Astrocyte of the hippocampus (primary cell): ENCODE measurements at places on chromosomes 1 and 21.
A peak's percentile ranks its signal among the peaks of the same experiment; 100 is the strongest.

DNA sequence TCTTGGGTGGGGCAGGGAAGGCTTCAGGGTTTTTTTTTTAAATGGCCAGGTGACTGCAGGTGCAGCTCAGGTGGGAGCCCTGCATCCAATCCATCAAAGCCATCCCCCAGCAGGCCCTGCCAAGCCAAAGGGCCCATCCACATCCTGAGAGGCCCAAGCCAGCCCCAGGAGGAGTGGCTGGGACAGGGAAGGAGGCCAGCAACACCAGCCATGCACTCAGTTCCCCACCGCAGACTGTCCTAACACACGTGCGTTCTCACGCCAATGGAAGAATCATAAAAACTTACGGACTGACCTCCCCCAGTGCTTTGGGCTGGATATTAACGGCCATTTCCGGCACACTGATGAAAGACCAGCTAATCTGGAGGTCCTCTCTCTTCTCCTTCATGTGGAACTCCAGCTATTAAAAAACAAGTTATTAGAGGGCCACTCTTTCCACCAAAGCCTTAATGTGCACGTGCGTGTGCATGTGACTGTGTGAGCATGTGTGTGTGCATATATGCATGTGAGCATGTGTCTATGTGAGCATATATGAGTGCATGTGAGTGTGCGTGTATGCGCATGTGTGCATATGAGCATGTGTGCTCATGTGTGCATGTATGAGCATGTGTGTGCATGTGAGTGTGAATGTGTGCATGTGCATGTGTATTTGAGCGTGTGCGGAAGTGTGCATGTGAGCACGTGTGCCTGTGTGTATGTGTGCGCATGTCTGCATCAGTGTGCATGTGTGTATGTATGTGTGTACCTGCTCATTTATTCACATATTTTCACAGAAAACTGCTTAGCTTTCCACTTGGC, 35.1 kb downstream of the C2CD2 start:
- DNase-seq, result no peak

DNA sequence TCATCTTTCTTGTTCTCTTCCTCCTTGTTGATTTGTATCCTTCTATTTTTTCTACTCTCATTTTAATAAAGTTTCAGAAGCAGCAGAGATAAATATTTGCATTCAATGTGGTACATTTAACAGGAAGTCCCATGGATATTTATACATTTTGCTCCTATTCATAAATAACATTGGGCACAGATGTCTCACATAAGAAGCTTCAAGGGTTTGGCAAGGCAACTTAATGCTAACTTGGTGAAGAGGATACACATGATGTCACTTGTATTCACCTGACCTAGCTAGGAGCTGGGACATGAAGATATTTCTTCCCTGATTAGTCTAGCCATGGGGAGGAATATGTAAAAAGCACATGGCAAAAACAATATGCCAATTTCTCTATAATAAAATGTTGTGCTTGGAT, 65.1 kb upstream of the DUSP10 start:
- no peak for DNase-seq

DNA sequence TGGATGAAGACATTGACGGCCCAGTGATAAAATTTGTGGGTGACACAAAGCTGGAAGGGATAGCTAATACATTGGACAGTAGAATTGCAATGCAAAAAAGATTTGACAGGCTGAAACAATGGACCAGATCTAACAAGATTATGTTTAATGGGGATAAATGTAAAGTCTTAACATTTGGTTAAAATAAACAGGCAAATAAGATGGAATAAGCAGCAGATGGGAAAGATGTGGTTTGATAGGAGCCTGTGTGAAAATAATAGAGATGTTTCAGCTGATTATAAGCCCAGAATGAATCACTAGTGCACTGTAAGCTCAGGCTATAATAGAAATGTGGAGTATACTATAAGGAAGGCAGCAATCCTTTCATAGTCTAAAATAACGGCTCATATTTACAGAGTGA, 66.2 kb upstream of the NHLH2 start:
- DNase-seq, result no peak

DNA sequence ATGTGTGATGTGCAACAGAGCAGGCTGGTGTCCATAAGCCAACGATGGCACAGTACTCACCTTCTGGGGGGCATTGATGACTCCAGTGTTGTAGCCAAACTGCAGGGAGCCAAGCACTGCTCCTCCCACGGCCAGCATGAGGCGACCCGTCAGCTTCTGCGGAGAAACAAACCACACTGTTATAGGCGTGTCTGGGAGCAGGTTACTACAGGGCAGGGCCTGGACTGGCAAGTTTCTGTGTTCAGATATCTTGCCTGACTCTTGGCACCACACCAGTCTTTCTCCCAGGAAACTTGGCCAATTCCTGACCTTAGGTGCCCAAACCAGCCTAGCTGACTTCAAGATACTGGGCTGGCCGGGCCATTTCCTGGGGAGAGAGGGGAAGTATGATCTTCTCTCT, 15.5 kb downstream of the SLC2A1 start:
- peak; percentile 82 for DNase-seq

- DNase-seq, result peak; percentile 19
These were observed 2.9 kb downstream of the GFI1 start for GRCh38 chr1:92483610-92484471.
